ENCODE measurements at places on chromosomes 16 and 17.

GRCh38 chr16:88504489-88505404, 51.7 kb downstream of the ZFPM1 start:
- DNase-seq = no peak

GRCh38 chr16:13463619-13464018, 456.3 kb upstream of the ERCC4 start:
- no peak for DNase-seq

DNA sequence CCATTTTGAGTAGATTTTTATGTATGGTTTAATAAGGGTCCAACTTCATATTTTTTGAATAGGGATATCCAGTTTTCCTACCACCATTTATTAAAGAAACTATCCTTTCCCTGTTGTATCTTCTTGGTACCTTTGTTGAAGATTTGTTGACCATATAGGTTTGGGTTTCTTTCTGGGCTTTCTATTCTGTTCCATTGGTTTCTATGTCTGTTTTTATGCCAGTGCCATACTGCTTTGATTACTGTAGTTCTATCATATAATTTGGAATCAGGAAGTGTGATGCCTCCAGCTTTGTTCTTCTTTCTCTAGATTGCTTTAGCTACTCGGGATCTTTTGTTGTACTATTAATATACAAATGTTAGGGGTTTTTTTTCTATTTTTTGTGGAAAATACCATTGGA, 46.5 kb downstream of the PPM1E start:
- no peak for DNase-seq

DNA sequence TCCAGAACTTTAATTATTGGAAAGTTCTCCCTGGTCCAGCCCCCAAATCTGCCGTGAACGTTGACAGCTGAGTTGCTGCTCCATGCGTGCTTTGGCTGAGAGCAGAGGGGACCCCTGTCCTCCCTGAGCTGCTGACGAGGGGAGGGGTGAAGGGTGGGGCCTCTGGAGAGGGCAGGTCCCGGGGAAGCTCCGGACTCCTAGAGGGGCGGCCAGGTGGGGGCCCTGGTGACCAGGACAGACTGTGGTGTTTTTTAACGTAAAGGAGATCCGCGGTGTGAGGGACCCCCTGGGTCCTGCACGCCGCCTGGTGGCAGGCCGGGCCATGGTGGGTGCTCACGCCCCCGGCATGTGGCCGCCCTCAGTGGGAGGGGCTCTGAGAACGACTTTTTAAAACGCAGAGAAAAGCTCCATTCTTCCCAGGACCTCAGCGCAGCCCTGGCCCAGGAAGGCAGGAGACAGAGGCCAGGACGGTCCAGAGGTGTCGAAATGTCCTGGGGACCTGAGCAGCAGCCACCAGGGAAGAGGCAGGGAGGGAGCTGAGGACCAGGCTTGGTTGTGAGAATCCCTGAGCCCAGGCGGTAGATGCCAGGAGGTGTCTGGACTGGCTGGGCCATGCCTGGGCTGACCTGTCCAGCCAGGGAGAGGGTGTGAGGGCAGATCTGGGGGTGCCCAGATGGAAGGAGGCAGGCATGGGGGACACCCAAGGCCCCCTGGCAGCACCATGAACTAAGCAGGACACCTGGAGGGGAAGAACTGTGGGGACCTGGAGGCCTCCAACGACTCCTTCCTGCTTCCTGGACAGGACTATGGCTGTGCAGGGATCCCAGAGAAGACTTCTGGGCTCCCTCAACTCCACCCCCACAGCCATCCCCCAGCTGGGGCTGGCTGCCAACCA, at the start of gene MC1R:
MC1R (plus strand) TSS at position 410 of the 895 bp plus-strand sequence; CDS start at position 807, 397 bp downstream.
- DNase-seq = no peak

GRCh38 chr16:74583926-74584666, 22.8 kb downstream of the GLG1 start:
- no peak for DNase-seq

DNA sequence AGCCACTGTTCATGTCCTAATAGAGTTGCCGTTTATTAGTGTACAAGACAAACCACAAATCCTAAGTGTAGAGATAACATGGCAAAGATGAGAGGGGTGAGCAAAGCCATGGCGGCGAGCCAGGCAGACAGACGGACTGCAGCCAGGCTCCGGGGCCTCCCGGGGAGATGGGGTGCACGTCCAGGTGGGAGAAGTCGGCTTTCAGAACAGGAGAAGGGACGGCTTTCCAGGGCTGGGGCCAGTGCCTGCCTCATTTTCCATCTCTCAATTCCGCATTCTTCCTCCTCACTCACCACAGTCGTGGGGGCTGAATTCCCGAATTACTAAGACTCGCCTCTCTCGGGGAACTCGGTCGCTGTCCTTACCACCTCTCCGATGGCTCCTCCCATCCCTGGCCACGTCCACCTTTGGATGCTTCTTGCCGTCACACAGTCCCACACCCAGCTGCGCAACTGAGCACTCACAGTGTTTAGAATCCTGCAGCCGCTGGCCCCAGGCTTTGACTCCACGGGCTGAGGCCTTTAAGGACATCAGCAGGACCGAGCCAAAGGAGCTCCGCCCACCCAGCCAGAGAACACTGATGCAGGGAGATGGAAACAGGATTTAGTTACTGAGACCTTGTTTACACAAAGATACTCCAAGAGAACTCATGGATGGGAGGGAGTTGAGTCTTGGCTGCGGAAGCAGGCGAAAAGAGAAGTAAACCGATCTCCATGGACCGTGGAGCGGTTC, 59.7 kb downstream of the RNF112 start:
- DNase-seq = no peak

DNA sequence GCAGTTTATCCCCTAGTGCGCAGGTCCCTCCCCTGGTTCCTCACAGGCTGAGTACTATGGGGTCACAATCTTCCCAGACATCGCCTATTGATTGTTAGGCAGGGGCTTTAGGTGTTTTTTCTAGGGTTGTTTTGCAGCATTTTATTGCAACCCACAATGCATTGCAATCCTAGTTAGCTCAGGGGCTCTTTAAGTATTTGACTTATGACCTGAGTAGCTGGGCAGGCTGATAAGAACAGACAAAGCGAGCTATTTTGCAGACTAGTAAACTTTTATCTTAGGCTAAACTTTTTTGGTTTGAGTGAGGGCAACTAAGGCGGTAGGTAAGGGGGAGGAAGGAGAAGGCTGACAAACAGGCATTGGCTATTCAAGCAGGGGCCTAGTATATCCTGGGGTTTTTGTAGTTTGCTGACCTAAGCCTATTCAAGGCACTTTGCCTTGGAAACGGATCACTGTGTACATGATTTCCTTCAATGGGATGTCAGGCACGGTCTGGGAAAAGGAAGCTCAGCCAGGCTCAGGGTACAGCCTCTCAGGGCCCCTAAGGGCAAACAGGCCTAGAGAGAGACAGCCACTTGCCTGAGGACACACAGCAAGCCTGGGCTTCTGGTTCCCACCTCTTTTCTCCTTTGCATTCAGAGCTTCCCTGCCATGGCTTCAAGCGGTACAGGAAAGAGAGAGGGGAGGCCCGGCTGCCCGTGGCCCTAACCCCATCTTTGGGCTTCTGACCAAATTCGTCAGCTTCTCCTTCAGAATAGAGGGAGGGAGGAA, 6.4 kb downstream of the DRC7 start:
- DNase-seq = no peak

DNA sequence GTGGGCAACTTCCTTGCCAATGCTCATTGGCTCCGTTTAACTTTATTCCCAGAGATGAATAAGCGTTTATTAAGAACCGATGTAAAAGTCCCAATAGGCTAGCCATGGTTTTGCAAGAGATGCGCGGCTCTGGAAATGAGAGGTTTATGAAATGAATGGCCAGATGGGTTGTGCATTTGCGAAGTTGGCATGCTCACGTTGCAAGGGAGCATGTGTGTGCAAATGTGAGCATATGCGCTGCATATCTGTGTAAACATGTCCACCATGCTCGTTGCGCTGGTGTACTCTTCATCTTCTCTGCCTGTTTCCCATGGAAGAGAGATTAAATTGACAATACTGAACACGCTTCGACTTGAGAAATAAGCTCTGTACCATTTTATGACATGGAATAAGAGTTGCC, 848.6 kb upstream of the RBFOX1 start:
- DNase-seq = no peak

- no peak for DNase-seq
Measured at GRCh38 chr17:75755205-75755901, 9.6 kb downstream of the GALK1 start.

- DNase-seq = no peak
Measured at GRCh38 chr16:27258241-27258734, 10.3 kb downstream of the NSMCE1 start.
